CD4-positive, alpha-beta T cell treated with Interleukin-15 for 1 hour (primary cell): ENCODE measurements at places on chromosomes 2 and 18.
A peak's percentile ranks its signal among the peaks of the same experiment; 100 is the strongest.

DNA sequence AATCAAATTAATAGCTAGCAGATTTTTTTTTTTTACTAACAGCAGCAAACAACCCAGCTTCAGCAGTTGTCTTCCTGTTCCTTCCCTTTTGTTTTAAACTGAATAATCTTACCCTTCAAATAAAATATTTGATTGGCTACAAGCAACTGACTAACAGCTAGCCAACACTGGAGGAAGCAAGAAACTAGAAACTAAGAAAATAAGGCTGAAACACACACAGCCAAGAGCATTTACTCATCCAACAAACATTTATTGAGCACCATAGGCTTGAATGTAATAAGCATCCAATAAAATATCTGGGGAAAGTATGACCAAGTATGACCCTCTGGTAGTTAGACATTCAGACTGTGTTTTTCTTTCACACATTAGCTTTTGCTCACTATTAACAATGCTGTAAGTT lies 189.2 kb downstream of the CD226 start:
- DNase-seq, result no peak

DNA sequence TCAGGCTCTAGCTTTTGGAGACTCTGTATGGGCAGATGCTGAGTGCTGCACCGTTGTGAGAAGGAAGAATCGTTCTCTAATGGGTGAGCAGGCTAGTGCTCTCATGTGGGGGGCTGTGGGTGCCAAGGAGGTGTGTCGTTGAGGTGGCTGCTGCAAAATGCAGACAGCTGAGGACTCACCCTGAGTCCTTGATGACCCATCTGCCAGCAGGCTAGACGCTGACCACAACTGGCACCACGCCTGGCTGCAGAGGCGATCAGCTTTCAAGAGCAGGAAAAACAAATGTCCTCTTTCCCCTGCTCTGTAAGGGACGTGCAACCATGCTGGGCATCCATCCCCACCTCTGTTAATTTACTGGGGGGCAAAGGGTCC lies 48.2 kb downstream of the HAUS1 start:
- DNase-seq, result no peak

- no peak for DNase-seq
Measured at GRCh38 chr2:104866122-104866864, 12.4 kb downstream of the POU3F3 start.

GRCh38 chr2:172052000-172052983 lies 33.0 kb upstream of the DLX1 start:
- no peak for DNase-seq

DNA sequence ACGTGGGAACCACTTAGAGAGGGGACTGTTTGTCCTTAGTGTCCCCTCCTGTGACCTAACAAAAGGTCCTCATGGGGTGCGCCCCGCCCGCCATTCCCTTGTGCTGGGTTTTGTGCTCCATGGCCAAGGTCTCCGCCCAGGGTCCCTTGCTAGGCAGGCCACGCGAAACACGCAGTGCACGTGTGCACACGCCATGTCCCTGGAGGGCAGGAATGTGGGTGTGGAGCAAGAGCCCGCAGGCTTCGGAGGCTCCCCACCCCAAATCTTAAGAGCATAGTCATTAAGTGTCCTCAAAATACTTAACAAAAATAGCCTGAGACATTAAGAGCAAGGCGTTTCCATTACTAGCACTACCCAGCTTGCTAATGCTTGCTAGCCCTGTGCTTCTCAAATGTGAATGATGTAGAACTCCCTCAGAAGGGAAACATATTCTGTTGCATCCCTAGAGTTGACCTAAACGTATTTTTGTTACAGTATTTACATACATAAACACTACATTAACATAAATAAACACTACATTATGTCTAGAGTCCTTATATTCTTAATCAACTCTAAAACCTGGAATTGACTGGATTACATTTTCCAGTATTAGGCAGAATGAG lies 117.6 kb upstream of the APCDD1 start:
- no peak for DNase-seq

GRCh38 chr2:238875101-238875470 lies 27.2 kb downstream of the TWIST2 start:
- no peak for DNase-seq

DNA sequence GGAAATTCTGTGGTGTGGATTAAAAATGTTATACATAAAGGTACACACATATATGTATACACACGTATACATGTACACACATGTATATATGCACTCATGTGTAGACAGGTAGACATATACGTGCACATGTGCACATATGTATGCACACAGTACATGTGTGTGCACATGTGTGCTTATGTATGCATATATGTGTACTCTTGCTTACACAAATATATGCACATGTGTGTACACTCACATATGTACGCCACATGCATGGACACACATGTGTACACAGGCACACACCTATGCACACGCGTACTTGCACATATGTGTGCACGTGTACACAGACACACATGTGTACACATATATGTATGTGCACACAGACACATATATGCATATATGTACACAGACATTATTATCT lies 142.8 kb upstream of the SALL3 start:
- DNase-seq, result no peak

- DNase-seq, result no peak
Measured at GRCh38 chr2:143087033-143087432, 42.2 kb upstream of the ARHGAP15 start.

- peak; percentile 32 for DNase-seq
Measured at GRCh38 chr18:58045242-58046092, 1.4 kb downstream of the NEDD4L start.

DNA sequence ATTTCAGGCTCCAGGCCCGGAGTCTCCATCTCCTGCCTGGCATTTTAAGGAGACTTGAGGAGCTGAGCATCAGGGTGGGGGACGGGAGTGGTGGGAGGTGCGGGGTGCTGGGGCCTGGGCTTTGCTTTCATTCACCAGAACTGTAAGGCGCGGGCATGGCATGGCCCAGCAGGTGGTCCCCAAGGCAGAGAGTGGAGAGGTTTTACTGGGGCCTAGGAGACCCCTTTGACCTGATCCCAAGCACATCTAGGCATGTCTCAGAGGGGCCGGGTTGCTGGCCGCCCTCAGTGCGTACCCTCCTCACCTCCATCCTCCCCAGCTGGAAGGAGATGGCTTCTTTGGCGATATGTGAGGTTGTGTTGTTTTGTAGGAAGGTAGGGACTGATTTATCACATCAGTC lies 172.5 kb downstream of the KLHL29 start:
- no peak for DNase-seq

DNA sequence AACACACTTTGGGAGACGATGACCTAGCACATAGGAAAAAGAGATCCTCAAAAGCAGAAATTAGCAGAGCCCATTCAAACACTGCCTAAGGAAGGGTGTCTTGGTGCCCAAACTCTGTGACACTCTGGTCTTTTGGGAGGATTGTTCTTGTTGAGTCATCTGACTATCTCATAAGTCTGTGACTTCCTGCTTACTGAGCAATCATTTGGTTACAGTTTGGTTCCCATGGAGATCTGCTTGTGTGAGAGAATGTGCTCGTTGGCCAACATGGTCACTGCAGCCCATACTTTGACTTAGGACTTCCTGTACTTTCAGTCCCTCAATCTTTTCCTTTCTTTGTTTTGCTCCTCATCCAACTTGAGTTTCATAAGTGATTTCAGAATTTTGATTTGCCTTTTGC lies 602.9 kb downstream of the NYAP2 start:
- DNase-seq, result peak; percentile 44
